Foreskin melanocyte (primary cell): ENCODE measurements at places on chromosomes 11 and 22.

DNA sequence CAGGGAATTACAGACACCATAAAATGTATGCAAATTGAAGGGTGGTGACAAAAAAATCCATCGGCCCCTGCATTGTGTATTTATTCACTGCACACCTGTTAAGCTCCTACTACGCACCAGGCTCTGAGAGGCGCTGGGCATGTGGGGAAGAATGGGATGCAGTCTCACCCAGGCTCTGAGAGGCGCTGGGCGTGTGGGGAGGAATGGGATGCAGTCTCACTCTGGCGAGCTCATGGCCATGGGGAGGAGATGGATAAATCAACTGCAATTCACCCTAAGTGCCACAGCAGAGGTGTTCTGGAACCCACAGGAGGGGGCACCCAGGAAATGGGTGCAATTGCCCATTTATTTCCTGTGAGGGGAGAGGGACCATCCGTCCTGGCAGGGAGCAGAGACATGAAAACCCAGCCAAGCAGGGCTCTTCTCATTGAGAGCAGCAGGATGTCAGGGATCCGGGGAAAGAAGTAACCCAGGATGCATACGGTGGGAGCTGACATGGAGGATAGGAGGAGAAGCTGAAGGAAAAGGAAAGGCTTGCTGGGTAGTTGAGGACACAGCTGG is 798.7 kb downstream of the TBC1D22A start:
- no peak for DNase-seq

- DNase-seq: no peak
Observed at GRCh38 chr11:74566146-74566960, 26.0 kb upstream of the POLD3 start.

GRCh38 chr11:24588081-24588480 is 91.2 kb downstream of the LUZP2 start:
- no peak for DNase-seq

- DNase-seq: no peak
Observed at GRCh38 chr11:130819625-130820024, 96.7 kb downstream of the SNX19 start.

- DNase-seq: no peak
Observed at GRCh38 chr11:102429691-102430090, 22.9 kb downstream of the TMEM123 start.

DNA sequence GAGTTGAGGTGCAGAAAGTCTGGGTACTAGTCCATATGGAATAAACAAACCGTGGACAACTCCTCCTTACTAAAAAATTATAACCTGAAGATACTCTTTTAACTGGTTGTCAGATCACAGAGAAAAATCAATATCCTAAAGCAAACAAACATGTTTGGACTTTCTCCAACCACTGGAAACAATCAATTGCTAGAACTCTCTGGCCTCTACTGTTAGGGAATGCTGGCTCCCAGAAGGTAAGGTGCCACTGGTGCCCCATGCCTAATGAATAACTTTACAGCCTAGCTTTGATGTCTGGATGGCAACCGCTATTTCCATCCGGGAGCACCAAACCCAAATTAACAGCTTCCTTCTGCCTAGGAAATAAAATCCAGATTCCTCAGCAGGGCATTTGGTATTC is 74.5 kb downstream of the AMBRA1 start:
- DNase-seq: no peak

- no peak for DNase-seq
Observed at GRCh38 chr22:43975041-43975440, 19.8 kb downstream of the SAMM50 start.

DNA sequence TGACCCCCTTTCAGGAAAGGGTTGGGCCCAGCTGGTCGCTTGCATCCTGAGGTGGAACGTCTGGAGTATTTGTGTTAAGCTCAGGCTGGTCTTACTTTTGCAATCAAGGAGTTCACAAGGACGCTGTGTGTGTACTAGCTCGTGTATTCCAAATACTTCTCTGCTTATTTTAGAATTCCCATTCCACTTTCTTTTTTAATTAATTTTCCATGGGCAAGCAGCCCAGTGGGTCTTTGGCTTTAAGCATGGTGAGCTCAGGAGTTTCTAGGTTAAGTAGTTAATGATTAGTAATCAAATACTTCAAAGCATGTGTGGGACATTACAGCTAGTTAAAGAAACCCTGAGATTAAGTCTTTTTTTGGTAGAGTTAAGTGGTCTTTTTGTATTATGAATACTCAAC is 68.6 kb downstream of the CSNK2A3 start:
- no peak for DNase-seq

DNA sequence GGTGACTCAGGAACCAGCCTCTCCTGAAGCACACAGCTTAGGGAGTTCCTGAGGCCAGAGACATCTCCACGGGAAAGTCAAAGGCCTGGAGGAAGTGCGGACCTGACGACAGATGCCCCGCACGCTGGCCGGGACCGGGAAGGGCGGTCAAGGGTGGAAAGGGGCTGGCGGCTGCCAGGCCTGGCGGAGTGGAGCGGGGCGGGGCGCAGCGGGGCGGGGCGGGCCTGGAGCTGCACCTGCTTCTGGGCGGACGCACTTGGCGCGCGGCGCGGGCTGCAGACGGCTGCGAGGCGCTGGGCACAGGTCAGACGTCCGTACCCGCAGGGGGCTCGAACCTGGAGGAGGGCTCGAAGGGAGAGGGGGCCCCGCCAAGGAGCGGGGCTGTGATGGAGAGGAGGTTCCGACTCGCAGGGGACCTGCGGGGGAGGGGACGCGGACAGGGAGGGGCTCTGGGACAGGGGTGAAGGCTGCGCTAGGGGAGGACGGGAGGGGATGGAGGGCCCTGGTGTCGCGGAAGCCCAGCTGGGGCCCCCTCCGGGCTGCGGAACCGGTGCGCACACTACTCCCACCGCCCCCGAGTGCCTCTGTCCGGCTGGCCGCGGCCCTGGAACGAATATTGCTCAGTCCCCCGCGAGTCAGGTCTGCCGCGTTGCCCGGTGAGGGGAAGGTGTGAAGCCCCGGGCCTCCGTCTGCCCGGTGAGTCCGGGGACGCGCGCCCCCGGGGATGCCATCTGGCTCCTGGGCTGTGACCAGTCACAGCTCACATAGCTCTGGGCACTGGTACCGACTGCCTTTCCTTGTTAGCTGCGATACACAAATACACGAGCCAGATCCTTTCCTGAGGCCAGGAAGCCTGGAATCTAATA is at the start of gene TMEM45B:
Gene TMEM45B (plus strand): TSS at position 253 of the 866 bp plus-strand sequence. CDS start 36,635 bp downstream, outside the sequence.
- DNase-seq: no peak

- no peak for DNase-seq
Observed at GRCh38 chr22:44204739-44205515, 24.2 kb downstream of the PARVG start.

DNA sequence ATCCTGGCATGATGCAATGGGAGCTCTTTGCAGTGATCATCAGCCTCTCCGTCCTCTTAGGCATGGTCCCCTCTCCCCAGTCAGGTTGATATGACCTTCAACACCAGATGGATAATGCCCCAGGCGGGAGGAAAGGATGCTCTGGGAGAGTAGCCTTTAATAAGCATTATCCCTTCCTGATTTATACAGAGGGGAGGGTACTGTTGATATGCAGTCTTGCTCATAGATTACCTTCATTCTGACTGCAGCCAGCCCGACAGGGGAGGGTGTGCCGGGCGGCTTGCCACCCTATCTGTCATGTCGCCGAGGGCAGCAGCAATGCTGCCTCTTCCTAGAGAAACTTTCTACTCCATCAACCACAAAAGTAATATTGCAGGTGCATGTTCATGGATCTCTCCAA is 497.4 kb downstream of the OPCML start:
- no peak for DNase-seq

DNA sequence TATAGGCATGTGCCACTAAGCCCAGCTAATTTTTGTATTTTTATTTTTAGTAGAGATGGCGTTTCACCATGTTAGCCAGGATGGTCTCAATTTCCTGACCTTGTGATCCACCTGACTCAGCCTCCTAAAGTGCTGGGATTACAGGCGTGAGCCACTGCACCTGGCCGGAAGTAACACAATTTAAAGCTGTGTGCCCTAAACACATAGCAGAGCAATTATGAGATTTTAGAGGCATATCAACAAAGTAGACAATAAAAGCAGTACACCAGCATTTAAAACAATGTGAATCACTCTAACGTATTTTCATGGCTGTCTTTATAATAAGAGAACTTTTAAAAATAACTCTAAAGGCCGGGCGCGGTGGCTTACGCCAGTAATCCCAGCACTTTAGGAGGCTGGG is 42.4 kb downstream of the PRR14L start:
- no peak for DNase-seq

GRCh38 chr22:37186228-37186996 is 1.6 kb downstream of the C1QTNF6 start:
- DNase-seq: peak; percentile 62

- peak; percentile 1 for DNase-seq
Observed at GRCh38 chr11:17313349-17314231, 37.1 kb downstream of the NUCB2 start.

- DNase-seq: peak; percentile 64
Observed at GRCh38 chr11:208181-208916, 841 bp downstream of the RIC8A start.

DNA sequence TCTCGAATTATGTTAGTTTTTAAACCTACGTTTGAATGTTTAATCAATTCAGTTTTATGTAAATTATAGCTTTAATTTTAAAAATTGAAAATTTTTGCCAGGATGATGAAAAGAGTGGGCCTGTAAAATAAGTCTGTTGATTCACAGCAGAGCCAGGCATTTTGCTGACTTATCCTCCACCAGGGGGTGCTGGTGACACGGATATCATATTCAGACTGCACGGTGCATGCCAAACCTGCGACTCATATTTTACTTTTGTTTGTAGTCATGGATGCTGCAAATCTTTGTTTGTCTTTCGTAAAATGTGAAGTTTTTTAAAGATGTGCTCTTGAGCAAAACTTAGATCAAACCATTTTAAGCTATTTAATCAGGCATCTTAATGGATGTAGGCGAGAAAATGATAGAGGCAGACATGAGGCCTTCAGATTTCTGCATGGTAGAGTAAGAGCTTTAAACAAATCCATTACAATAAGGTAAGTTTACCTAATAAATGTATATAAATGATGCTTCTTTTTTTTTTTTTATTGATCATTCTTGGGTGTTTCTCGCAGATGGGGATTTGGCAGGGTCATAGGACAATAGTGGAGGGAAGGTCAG is 3.6 kb upstream of the OR8B3 start:
- peak; percentile 60 for DNase-seq

- no peak for DNase-seq
Observed at GRCh38 chr11:112459001-112459400, 198.3 kb upstream of the PLET1 start.

DNA sequence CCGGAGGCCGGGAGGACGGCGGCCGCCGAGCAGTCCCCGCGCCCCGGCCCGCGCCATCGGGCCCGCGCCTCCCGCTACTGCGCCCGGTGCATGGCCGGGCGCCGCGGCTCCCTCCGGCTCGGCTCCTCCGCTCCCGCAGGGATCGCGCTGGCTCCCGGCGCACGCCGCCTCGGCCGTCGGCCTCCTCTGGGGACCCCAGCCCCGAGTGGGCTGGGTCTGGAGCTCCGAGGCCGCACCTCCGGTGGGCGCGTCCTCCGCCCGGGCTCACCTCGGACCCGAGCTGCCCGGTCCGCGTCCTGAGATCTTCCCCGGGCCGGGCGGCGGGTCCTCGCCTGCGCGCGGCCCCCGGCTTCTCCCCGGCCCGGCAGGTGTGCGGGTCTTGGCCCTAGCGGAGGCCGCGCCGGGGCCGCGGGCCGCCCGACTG is 251 bp downstream of the SHISA8 start:
- DNase-seq: no peak

- peak; percentile 97 for DNase-seq
Observed at GRCh38 chr11:111694851-111695250, 71.3 kb downstream of the PPP2R1B start.
